ENCODE measurements at places on chromosomes 3 and 15. TPM values are rescaled to one million over a fixed set of nuclear protein-coding genes. Genes with fewer than 3 reads are reported as not detected.

GRCh38 chr3:25150199-25150598 lies 277.9 kb upstream of the RARB start:
- no peak for DNase-seq

GRCh38 chr3:29555590-29555989 lies 274.7 kb downstream of the RBMS3 start:
- no peak for DNase-seq

- DNase-seq: no peak
Observed at GRCh38 chr15:45588219-45588875, 1.2 kb downstream of the BLOC1S6 start.

CCDC39 gene
- total RNA-seq: not detected

All from heart right ventricle (tissue), 16 donors.